HFF-Myc (cell line): ENCODE measurements at places on chromosomes 1 and 21.

GRCh38 chr1:226625326-226625725 lies 76.8 kb downstream of the STUM start:
- DNase-seq, result no peak

GRCh38 chr1:4090976-4091660 lies 191.0 kb upstream of the C1orf174 start:
- no peak for DNase-seq

DNA sequence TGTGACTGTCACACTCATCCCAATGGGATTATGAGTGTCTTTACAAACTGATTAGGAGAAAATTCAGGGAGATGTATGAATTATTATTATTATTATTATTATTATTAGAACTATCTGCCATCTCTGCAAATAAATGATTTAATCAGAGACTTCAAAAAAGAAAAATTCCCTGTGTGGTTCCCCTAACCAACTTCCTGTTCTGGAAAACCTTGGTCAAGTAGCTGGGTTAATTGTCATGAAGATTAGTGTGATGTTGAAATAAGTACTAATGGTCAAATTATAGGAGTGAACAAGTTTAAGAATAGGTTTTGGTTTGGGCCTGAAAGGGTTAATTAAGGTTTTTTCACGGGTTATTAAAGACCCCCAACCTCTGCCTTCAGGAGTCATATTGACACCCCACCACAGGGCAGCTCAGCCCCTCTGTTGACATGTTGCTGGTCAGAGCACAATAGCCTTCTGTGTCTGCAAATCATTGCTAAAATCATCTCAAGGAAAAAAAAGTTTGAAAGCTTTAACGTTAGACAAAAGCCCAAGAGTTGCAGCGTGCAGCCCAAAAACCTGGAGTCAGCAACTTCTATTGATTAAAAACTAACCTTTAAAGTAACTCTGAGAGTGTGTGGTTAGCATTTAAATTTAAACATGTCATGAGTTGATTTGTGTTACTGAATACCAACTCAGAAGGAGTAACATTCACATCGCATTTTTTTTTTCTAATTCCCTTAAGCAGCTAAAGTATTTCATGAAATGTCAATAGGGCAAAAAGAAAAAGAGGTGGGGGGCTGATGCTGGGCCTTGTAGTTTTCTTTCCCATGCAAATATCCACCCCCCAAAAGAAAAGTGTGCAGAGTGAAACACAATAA lies 272.5 kb downstream of the TM2D1 start:
- no peak for DNase-seq

DNA sequence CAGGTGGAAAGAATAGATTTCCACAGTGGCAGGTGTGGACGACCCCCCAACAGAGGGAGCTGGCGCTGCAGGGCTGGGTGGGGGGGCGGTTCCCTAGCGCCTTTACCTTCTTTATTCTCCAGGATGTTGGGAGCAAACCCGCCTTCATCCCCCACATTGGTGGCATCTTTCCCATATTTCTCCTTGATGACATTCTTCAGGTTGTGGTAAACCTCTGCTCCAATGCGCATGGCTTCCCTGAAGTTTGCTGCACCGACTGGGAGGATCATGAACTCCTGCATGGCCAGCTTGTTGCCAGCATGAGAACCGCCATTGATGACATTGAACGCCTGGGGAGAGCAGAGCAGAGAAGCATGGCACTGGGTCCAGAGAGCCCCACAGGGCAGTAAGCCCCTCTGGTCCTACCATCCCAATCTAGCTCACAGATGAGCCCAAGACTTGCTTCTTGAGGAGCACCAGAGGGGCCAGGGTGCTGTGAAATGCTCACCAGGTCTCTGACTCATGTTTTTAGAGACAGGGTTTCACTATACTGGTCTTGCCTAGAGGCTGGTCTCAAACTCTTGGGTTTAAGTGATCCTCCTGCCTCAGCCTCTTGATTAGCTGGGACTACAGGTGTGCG lies 12.2 kb downstream of the ENO1 start:
- no peak for DNase-seq

- DNase-seq, result peak; percentile 37
Observed at GRCh38 chr21:25670726-25671125, 31.7 kb downstream of the JAM2 start.

DNA sequence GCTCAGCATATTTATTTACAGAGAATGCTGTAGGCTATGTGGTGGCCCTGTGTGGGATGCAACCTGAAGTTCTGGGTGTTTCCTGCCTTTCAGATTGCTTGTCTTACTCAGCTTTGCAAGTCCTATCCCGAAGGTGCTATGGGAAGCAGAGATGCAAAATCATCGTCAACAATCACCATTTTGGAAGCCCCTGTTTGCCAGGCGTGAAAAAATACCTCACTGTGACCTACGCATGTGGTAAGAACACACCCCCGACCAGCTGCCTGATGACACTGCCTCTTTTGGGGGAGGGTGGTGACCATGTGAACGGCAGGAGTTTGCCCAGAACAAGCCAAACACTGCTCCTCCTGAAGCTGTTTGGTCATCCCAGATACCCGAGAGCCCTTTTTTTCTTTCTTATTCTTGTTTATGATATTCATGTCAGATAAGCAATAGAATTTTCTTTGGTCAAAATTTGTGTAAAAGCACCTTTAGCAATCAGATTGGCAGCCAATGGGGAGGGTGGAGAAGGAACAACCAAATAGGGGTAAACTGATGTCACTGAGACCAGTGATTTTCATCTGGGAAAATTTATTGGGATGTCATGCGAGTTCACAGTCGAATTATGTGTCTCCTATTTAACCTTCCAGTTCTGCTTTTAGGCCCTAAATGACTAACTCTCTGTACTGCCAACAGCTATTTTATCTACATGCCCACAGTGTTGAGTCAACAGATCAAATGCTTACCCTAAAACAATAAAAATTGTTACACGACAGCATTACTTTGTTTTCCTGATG lies 82.6 kb downstream of the EVA1C start:
- peak; percentile 25 for DNase-seq

DNA sequence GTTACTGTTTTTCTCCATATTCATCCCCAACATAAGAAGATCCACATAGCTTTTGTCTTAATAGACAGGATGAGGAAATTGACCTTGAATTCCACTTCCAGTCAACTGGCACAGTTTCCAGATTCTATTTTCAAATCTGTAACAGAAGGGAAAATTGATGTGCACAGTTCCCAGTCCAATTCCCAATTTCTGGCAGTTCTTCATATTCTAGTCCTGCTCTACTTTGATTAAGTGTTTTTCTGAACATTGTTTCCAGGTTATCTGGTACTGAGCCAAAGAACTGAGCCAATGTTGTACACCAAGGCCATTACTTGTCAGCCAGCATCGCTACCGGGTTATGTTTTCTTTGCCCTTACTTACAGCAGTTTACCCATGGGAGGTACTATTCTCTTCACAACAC lies 1755.4 kb downstream of the PLA2G4A start:
- DNase-seq, result no peak

DNA sequence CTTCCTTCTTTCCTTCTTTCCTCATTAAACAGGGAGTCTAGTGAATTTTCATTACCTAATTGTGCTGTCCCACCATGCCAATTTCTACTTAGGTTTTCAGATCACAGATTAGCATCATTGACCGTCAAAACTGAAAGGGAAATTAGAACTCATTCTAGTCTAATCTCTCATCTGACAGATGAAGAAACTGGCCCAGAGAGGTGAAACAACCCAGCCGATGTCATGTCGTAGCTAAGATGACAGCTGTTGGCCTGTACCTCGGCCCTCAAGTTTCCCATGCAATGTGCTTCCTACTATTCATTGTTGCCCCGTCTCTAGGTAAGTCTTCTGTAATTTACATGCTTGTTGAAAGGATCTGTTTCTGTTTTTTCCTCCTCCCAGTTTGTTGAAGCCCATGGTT lies 128.2 kb upstream of the KIAA0040 start:
- no peak for DNase-seq

- DNase-seq, result no peak
Observed at GRCh38 chr21:45371081-45371480, 33.9 kb upstream of the COL18A1 start.

DNA sequence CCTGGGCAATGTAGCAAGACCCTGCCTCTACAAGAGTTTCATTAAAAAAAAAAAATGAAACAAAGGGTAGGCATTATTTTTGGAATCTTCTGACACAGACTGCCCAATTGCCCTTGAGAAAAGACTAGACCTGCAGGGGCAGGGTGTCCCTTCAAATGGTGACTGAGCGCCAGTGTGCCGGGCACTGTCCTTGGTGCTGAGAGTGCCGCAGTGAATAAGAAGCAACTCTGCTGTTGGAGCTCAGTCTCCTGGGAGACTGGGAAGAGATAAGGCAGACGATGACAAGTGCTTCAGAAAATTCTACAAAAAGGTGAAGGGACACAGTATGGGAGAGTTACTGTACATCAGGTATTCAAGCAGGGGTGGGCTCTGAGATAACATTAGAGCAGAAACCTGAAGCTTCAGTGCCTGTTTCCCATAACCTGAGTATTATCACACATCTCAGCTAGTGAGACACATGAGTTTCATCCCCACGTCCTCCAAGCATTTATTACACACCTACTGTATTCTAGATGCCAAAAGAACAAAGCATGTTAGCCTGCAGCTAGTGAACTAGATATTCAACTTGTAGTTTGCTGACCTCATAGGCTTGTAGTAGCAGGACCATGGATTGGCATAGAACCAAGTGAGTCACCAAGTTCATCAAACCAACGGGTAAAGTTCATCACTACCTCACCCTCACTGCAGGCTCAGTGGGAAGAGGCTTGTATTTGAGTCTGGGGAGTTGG lies 18.4 kb upstream of the RPL11 start:
- no peak for DNase-seq

GRCh38 chr1:205260948-205261732 lies 33.4 kb downstream of the TMCC2 start:
- no peak for DNase-seq
